Stimulated activated CD8-positive, alpha-beta memory T cell treated with anti-CD3 and anti-CD28 coated beads, Interleukin-4, amount 100 ng/mL, for 4 hours (primary cell): ENCODE measurements at places on chromosomes 2 and 18.

- DNase-seq: peak; percentile 14
Observed at GRCh38 chr2:64524604-64525316, 632 bp downstream of the AFTPH start.

GRCh38 chr2:28252311-28252710 lies 140.3 kb upstream of the FOSL2 start:
- no peak for DNase-seq

- no peak for DNase-seq
Observed at GRCh38 chr2:164651361-164651760, 30.1 kb upstream of the GRB14 start.

DNA sequence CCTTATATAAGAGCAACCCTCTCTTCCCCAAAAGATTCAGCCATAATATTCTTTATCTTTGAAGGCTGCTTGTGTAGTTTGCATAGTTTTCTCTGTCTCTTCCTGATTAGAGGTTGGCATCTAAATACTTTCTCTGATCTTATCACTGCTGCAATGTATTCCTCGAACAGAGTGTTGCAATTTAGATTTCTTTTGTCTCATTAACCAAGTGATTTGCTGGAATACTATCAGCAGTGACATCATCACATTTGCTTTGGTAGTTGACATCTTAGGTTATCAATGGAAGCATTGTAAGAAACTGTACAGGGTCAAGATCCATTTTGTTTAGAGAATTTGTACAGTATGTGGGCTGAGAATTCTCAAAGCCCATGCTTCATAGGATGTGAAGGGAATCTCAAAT lies 72.0 kb upstream of the NEUROD1 start:
- no peak for DNase-seq

DNA sequence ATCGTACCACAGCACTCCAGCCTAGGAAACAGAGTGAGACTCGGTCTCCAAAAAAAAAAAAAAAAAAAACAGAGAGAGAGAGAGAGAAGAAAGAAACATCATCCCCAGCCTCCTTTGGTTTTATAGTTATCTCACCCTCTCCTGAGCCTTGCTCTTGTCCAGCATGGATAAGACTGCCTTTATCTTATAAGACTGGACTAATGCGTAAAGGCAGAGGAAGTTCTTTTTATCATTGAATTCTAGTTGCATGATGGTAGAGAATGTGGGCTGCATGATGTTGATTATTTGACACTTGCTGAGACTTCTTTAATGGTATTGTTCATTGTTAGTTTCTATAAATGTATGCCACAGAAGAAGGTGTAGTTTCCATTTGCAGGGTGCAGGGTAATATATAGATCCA lies 124.4 kb downstream of the ZBTB7C start:
- DNase-seq: no peak

DNA sequence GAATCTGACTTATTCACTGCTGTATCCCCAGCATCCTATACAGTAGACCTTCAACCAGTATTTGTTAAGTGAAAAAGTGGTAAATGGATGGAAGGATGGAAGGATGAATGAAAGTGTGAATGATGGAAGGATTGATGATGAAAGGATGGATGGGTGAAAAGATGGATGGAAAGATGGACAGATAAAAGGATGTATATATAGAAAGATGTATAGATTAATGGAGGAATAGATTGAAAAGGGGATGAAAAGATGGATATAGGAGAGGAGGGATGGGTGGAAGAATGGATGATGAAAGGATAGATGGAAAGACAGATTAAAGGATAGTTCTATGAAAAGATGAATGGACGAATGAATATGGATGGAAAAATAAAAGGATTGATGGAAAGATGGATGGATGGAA lies 50.0 kb downstream of the PSD4 start:
- DNase-seq: no peak

DNA sequence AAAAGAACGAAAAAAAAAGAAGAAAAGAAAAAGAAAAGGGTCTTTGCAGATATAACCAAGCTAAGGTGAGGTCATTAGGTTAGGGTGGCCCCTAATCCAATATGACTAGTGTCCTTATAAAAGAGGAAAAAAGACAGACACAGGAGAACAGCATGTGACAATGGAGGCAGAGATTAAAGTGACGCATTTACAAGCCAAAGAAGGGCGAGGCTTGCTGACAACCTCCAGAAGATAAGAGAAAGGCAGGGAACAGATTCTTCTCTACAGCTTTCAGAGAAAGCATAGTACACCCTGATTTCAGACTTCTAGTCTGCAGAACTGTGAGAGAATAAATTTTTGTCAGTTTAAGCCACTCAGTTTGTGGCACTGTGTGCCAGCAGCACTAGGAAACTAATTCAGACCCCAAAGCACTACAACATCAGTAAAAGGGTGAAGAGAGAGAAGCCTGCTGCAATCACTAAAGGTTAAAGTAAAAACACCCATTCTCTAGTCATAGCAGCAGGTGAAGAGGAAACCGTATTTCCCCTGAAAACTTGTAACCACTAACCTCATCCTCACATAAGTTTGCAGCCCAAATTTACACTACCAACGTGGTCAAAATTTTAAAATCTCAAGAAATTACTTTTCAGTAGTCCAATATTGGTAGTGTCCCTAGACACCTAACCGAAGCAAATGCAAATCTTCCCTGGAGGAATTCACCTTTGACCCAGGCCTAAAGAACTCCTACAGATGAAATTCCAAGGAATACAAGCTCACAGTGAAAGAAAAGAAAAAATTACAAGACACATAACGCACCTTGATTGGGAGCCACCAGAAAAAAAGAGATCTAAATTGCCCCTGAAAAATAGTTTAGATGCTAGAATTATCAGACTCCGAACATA lies 17.5 kb downstream of the REEP1 start:
- no peak for DNase-seq
